ENCODE measurements at places on chromosomes 11 and 22. TPM values are rescaled to one million over a fixed set of nuclear protein-coding genes. Genes with fewer than 3 reads are reported as not detected.

The LRRC74B gene
- not detected for total RNA-seq

The KRTAP5-7 gene
- total RNA-seq: 5.8 TPM

The MS4A4A gene
- total RNA-seq: 8.4 TPM

The OR5P2 gene
- total RNA-seq: 5.6 TPM

The PRDM11 gene
- total RNA-seq: 35.3 TPM

The VSIG10L2 gene
- 0.75 TPM for total RNA-seq

The OR51B5 gene
- total RNA-seq: 0.99 TPM

The AGBL2 gene
- 4.9 TPM for total RNA-seq

The OR51I1 gene
- total RNA-seq: 0.70 TPM

The GGT5 gene
- 58.2 TPM for total RNA-seq

The AIFM3 gene
- total RNA-seq: 15.4 TPM

The FXYD6 gene
- 41.8 TPM for total RNA-seq

The SOX10 gene
- 1.0 TPM for total RNA-seq

The THAP12 gene
- 51.4 TPM for total RNA-seq

The GAL3ST3 gene
- not detected for total RNA-seq

The OLFML1 gene
- total RNA-seq: 13.6 TPM

The FAM111B gene
- 1.0 TPM for total RNA-seq

The ASRGL1 gene
- 6.2 TPM for total RNA-seq

The DPAGT1 gene
- total RNA-seq: 45.4 TPM

The YAP1 gene
- 152 TPM for total RNA-seq

The APLNR gene
- total RNA-seq: 4.7 TPM

The GGTLC3 gene
- total RNA-seq: 0.57 TPM

The KRTAP5-8 gene
- total RNA-seq: 5.0 TPM

The VWCE gene
- 4.1 TPM for total RNA-seq

The OR8H3 gene
- total RNA-seq: not detected

The GP1BB gene
- total RNA-seq: 2.1 TPM

The RIC3 gene
- total RNA-seq: 60.8 TPM

The PARVA gene
- total RNA-seq: 101 TPM

The MEI1 gene
- 6.8 TPM for total RNA-seq

The NXPE1 gene
- not detected for total RNA-seq

The GUCY1A2 gene
- 23.8 TPM for total RNA-seq

The TRIM51 gene
- not detected for total RNA-seq

The SCGB1C1 gene
- not detected for total RNA-seq

The PGA3 gene
- total RNA-seq: not detected

The MIAT gene
- 4.7 TPM for total RNA-seq

The DBX1 gene
- not detected for total RNA-seq

The CRYBB2 gene
- total RNA-seq: 0.47 TPM

The OR52N4 gene
- 0.75 TPM for total RNA-seq

The CASP5 gene
- not detected for total RNA-seq

The MS4A3 gene
- not detected for total RNA-seq

The KCNJ5 gene
- 0.94 TPM for total RNA-seq
